ENCODE measurements at places on chromosomes 6 and 20.

DNA sequence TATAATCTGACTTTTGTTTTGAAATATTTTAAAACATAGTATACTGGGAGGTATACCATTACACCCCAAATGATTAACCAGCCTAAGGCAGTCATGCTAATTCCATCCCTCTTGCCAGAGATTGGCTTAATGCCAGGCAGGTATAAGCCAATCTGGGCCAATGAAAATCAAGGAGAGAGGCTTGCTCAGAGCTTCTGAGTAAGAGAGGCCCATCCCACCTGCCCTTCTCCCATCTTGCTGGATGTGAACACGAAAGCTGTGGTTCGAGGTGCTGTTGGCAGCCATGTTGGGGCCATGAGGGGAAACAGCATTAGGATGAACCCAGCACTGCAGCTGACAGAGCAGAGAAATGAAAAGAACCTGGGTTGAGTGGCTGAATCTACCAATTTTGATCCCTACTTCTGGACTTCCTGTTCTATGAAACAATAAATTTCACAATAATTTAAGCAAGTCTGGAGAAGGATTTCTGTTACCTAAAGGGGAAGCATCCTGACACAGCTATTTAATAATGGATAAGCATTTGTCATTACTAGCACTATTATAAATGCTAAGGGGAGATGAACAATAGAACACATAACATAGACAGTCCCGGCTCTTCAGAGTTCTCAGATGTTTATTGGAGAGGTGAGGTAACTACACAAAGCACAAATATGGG is 152.3 kb downstream of the CDC5L start:
- DNase-seq, result no peak

DNA sequence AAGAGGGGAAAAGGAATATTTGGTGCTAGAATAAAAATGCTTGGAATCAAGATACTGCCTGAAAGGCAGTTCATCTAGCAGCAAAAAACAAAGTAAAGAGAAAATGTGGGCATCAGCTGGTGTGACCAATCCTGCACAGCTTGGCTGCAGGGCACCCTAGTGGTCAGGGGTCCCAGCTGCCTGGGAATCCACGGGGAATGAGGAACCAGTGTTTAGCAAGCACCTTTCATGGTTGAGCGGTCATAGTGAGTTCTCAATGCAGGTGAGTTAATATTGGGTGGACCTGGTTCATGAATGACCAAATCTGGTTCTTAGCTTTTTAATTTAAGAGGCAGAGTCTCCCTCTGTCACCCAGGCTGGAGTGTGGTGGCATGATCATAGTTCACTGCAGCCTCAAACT is 53.3 kb downstream of the CAP2 start:
- no peak for DNase-seq

- no peak for DNase-seq
Measured at GRCh38 chr20:22652681-22653588, 68.6 kb upstream of the FOXA2 start.

DNA sequence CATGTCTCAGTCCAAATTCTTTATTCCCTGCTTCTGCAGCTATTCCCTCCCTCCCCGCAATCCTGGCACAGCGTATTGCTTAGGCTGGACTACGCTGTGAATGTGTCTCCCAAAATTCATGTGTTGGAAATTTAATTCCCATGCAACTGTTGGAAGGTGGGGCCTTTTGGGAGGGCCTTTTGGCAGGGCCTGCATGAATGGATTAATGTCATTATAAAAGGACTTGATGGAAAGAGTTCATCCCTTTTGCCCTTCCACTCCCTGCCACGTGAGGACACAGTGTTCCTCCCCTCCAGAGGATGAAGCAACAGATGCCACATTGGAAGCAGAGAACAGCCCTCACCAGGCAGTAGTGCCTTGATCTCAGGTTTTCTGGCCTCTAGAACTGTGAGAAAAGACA is 20.4 kb upstream of the NOTCH4 start:
- no peak for DNase-seq

DNA sequence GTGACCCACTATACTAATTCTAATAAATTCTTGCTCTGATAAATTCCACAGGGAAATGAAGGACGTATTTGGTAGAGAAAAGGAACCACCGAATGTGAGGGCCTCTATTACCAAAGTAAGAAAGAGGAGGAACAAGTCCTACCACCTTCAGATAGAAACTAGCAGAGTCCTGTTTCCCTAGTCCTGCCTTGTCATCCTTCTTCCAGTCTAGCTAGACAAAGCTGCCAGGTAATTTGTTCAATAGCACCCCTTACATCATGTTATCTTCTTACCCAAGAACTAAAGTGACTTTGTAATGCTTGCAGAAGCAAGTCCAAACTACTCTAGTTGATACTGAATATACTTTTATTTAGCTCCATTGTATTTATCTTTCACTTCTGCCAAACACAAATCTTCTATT is 29.3 kb upstream of the FAM83B start:
- DNase-seq, result no peak

GRCh38 chr6:117512987-117513573 is 30.6 kb downstream of the DCBLD1 start:
- DNase-seq, result no peak

DNA sequence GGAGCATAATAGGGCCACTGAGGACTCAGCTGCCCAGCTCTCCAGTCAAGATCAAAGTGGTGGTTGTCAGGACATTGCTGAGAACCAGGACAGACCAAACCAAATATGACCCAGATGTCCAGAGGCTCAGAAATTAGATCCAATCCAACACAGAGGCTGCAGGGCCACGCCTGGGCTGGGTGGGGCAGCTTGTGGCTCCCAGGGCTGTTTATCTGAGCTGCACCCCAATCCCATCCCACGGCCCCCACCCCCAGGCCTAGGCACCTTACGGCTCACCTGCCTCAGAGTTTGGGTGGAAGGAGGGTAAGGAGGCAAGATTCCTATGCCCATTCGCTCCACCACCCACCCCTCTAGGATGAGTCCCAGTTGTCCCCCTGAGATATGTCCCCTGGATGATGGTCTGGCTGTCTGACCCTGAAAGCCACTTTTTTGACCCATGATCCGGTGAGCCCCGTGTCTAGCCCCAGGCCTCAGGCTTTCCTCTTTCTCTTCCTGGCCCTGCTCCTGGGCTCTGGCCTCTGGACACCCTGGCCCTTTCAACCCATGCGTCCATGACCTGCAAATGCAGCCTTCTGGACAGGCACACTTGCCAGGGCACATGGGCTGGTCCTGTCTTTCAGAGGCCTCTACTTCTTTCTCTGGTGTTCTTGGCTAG is 40.0 kb downstream of the CPXM1 start:
- DNase-seq, result no peak

DNA sequence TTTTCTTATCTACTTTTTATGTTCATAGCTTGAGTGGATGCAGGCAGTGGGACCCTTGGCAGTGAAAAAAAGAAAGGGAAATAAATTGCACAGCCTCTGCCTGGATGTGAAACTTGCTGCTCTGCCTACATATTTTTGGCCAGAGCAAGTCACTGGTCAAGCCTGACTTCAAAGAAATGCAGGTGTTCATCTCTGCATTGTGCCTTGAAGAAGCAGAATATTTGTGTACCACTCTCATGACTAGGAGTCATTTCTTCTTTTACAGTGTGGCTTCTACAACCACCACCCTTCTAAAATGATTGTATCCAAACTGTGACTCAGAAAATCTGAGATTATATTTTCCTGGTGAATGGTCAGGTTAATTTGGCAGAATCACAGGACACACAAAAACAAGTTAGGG is 2.5 kb upstream of the KATNA1 start:
- DNase-seq, result peak; percentile 54

DNA sequence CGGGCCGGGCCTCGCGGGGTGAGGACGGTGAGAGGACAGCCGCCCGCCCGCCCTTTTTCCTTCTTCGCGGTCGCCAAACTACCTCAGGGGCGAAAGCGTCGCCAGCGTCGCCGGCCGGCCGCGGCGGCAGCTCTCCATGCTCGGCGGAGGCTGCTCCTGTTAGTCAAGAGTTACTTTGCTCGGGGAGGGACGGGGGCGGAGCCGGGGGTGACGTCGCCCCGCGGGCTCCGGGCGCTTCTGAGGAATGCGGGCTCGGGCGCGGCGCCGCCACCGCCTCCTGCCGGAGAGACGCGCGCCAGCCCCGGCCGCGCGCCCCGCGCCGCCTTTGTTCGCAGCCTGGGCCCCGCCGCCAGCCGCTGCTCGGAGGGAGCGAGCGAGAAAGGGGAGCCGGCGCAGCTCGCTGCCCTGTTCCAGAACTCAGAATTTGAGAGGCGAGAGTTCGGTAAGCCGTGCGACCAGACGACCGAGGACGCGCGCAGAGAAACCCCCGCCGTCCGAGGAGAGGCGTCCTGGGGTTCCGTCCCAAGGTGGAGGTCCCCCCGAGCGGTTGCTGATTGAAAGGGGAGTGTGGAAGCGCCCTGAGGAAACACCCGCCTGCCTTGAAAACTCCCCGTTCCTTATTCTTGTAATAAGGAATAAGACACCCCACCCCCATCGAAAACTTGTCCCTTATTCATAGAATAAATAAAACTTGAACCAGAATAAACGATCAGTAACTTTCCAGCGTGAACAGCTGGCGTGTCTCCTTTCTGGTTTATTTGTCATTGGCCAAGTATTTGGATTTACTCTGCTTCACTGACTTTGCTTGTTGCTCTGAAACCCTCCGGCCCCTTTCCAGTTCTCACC is at the start of gene PTPRK:
TSS of gene PTPRK (minus strand) at position 164 of the 846 bp plus-strand sequence. CDS start 241 bp downstream, outside the sequence.
- peak; percentile 86 for DNase-seq

GRCh38 chr20:38201356-38201755 is 36.3 kb upstream of the TGM2 start:
- no peak for DNase-seq

- no peak for DNase-seq
Measured at GRCh38 chr20:10646886-10647420, 26.8 kb downstream of the JAG1 start.

DNA sequence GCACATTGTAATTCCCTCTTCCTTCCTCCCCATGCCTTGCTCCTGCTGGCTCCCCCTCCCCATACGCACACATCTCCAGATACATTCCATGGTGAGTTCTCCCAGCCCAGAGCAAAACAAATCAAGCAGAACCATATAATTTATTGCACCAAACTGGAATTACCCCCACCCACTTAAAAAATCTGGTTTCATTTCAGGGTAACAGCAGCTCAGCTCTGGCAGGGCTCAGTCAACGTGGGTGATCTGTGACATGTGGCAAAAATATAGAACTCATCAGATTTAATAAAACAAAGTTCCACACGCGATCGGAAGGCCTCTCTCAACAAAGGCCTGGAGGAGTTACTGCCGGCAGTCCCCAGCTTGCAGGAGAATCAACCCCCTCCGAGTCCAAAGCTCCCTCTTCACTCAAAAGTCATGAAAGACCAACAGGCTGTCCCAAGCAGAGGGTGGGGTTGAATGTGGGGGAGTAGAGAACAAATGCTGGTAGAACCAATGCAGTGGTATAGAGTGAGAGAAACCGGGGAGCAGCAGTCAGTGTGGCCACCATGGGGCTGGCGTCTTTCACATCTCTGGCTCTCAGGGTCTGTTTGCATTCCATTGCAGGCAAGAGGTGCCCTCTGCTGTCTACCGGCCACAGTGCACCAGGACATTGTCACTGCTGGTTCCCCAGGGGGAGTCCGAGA is 323.3 kb upstream of the NT5E start:
- peak; percentile 51 for DNase-seq

GRCh38 chr6:31479151-31479932 is 18.6 kb upstream of the MICB start:
- no peak for DNase-seq

DNA sequence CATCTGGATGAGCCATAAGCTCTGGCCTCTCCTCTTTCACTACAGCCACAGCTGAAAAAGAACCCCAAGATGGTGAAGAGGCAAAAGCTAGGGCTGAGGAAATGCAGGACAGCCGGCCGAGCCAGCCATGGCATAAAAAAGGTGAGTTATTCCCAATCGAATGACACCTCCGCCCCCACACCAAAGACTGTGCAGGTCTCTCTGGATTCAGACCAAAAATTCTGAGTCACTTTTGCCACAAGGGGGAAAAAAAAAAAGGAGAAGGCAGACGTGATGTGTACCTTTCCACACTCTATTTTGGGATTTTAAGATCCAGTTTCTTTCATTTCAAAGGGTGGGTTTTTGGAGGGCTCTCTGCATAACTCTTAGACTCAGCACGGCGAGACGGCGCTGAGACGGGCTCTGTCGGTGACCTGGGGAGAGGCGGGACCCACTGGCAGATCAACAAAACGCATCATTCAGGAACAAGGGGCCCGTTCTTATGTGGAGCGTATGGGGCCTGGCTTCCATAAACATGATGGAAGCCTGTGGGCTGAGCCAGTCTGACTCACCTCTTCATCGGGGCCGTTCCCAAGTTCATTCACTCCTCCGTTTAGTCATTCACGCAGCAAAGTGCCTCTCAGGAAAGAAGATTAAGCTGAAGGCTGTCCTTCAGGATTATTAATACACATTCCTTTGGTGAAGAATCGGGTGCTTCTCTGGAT is 54.8 kb downstream of the NFATC2 start:
- no peak for DNase-seq

DNA sequence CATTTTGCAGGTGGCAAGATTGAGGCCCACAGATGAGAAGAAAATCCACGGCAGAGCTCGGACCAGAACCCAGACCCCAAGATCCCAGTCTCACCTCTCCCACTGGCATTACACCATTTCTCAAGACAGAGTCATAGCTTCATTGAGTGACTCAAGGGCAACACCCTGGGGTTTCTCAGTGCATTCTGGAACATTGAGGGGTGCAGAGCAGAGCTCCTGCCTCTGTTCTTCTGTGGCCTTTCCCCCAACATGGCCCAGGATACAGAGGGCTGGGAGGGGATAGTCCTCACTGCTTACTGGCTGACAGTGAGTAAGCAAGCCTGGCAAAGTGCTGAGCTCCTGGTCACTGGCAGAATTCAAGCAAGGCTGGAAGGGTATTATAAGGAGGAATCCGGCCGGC is 74.0 kb downstream of the MDGA1 start:
- DNase-seq, result no peak

DNA sequence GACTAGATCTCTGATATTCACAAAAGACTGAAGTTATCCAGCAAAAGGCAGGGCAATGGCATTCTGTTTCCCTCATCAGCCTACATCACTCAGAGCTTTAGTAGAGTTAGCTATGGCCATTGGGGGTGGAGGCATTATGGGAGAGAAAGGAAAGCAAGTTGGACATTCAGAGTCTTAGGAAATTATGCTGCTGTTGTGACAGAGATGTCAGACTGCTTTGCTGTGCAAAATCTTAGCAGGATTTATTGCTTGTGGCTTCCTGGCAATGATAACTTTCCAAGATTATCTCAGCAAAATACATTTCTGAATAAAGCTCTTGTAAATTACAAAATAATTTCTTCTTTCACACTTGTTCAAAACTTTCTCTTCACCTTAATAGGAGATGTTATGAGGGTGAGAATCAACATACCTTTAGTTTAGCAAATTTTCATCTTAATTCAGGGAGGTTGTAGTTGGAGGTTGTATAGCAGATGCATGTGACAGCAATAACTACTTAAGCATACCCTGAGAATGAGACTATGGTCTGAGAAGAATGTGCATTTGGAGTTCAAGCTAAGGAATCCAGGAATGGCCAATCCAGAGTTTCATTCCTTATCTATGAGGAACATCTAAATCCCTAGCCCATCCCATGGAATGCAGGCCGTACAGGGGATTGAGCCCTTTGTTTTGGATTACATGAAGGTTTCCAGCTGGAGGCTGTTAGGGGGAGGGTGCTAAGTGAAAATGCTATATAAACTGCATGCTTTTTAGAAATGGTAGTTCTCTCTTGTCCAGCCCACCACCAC is 179.8 kb downstream of the HAO1 start:
- DNase-seq, result no peak

- DNase-seq, result no peak
Measured at GRCh38 chr6:14642842-14643241, 525.3 kb downstream of the CD83 start.

- DNase-seq, result no peak
Measured at GRCh38 chr6:79005497-79005896, 72.6 kb downstream of the PHIP start.

Data from GM20000 (cell line).